ENCODE measurements at places on chromosomes 12 and 14.

GRCh38 chr14:29536886-29537511 lies 390.6 kb downstream of the PRKD1 start:
- no peak for DNase-seq

DNA sequence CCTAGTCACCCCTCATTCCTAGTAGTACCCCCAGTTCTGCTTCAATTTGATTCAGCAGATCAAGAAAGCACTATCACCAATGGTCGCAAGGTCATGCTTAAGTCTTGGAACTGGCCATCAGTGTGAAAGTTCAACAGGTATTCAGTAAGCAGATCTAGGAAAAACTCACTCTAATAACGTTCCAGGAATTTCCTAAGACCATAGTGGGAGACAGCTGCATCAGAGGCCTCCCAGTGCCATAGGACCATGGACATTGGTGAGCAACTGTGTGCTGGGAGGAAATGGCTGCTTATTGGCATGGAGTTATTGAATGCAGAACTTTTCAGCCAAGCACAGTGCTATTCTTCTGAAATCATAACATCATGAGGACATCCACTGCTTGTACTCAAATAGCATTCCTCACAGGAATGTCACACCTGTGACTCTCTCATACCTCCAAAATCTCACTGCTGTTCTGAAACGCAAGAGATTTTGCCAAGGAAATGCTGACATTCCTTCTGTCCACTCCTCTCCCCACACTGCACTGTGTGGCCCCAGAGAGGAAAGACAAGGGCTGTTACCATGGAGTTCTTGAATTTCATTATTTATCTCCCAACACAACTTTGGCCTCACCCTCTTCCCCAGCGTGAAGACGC lies 30.9 kb upstream of the MDM2 start:
- DNase-seq: no peak

DNA sequence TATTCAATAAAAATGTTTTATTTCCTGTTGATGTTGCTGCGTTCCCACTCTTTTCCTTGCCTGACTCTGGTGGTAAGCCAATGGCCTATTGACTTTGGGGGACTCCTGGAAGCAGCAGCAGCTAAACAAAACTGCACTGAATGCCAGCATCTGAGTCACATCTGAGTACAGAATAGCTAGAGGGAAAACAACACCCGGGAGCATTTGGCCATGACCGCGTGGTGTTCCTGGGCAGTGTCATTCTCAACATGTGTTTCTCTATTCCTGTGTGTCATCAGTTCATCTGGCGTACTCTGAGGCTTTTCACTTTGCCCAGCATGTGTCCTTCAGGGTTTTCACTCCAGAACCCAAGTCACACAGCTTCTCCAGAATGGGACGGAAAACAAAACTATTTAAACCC lies 238.8 kb downstream of the PAWR start:
- DNase-seq: no peak

DNA sequence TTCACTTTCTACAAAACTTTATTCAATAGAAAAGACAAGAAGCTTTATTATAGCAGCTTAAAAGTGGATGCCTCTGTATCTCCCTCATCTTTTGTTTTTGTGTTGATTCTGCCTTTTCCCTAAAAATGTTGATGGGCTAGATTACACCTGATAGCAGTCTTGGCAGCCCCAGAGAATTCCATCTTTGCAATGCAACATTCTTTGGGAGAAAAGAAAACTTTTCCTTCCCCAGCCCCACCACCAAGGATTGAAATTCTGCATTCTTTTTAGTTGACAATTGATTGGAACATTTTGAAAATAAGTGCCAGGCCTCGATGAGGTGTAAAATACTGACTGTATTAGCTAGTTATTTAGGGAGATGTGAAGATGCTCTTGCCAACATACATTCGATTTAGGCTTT lies 306.8 kb upstream of the G2E3 start:
- no peak for DNase-seq

- DNase-seq: no peak
These were observed 310.2 kb downstream of the GLT1D1 start for GRCh38 chr12:129163461-129163860.

GRCh38 chr12:92244036-92244435 lies 98.4 kb upstream of the BTG1 start:
- DNase-seq: no peak

DNA sequence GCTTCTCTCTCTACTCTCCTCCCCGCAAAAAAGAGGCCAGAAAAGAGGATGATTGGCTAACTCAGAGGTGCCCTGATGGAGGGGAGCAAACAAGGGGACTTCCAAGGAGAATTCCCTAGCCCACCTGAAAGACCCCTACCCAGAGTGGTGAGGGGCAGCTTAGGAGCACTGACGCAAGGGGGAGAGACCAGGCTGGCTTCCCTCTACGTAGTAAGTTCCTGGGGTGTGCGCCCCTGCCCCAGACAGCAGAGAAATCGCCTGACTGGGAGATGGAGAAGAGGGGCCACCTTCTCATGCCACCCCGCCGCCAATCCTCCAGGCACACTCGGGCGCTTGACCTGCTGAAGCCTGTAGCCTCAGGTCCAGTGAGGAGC lies 2.1 kb upstream of the DIO3 start:
- no peak for DNase-seq

DNA sequence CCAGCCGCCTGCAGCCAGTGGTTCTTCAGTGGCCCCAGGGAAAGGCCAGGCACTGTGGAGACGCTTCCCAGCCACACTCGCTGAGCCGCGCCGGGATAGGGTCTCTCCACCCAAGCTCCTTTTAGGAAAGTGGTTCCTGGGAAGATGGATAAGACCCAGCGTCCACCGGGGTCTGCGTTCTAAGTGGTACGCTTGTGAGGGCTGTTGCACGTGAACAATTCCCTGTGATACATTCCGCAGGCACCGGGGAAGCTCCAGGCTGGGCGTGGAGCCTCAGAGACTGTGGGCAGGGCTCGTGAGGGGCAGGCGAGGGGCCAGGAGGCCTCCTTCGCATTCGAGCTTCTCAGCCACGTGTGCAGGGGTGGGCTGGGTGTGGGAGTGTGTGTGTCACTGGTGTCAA lies 48.4 kb downstream of the GALNT9 start:
- DNase-seq: no peak

GRCh38 chr12:52870361-52871290 lies 21.8 kb upstream of the KRT78 start:
- no peak for DNase-seq

DNA sequence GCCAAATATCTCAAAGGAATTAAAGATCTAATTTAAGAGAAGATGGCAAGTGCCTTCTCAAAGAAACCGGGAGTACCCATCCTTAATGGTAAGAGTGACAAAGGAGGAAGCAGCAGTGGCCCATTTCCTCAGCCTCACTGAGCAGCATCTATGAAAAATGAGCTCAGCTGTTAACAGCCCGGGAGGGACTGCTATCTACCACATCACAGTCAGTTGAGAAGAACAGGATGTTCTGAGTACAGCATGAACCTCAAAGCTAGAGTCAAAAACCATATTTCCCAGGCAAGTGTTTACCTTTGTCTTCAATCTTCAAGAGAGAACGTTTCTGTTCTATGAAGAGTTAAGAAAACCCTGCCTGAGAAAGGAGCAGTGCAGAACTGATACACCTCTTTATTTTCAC lies 115.0 kb downstream of the BTG1 start:
- DNase-seq: no peak

GRCh38 chr12:56257491-56258067 lies 605 bp downstream of the ANKRD52 start:
- DNase-seq: no peak

DNA sequence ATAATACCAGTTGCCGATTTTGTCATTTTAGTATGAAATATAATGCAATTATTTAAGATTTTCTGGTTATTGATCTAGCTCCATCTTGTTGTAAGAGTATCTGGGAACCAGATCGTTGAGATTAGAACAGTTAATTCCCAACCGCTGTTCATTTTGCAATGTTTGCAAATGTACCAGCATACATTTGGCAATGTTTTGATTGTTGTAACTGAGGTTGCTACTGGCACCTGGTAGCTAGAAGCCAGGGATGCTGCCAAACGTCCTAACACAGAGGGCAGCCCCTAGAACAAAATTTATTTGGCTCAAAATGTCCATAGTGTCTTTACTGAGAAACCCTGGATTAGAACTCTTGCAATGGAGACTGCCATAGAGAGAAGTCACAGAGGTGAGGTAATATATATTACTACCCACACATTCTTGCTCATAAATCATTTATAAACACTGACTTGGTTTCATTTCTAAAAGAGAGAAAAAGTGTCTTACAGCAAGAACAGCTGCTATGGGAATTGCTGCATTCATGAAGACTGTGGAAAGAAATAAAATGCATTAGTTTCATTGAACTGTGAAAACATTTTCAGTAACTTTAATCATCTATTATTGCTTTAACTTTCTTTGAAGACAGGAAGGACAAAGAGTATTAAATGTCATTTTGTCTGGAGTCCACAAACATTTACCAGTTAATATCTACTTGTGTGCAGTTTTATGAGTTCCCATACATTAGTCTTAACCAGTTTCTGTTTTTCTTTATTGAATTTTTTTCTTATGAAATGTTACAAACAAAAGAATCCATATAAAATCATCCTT lies 46.2 kb downstream of the ABCC9 start:
- DNase-seq: no peak

- DNase-seq: peak; percentile 54
These were observed 452.1 kb upstream of the GARIN6 start for GRCh38 chr12:99195474-99195873.

- no peak for DNase-seq
These were observed 15.9 kb downstream of the ATP6V1D start for GRCh38 chr14:67343601-67344230.

DNA sequence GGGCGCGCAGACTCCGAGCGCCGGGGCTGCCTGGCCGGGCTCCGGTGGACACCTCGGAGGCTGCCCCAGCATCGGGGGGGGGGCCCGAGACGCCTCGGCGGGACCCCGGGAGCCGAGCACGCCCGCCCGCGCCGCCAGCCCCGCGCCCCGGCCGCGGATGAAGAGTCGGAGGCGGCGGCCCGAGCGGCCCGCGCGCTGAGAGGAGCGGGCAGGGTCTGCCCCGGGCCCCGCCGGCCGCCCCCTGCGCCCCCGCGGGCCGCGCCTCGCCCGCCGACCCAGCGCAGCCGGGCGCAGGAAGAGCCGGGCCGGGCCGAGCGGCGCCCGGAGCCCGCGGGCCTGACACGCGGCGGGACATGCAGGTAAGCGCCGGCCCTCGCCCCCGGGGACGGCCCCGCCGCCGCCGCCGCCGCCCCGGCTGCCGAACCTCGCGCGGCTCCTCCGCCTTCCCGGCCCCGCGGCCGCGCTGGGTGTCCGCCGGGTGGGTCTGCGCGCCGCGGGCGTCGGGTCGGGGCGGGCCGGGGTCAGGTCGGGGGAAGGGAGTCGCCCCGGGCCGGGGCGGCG lies 63.7 kb downstream of the FBXL14 start:
- DNase-seq: no peak

- no peak for DNase-seq
These were observed 18.2 kb upstream of the ITPR2 start for GRCh38 chr12:26851031-26851809.

- no peak for DNase-seq
These were observed 97.3 kb downstream of the KIF26A start for GRCh38 chr14:104235686-104236085.

GRCh38 chr12:41532072-41532471 lies 344.0 kb downstream of the PDZRN4 start:
- DNase-seq: no peak

DNA sequence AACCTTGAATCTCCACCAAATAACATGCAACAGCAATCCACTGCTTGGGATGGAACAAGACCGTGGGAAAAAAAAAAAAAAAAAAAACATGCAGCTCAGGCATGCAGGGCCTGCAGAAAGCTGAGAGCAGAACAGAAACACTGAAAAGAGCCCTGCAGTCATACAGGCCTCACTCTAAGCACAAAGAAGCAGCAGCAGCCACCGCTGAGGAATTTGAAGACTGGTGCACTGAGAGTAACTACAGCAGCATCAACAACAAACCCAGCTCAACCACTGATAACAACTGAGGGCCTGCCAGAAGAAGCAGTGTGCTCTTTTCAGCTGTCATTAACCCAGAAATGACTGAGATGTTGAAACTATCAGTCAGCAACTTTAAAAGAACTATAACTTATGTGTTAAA lies 354.7 kb upstream of the TMTC1 start:
- no peak for DNase-seq

GRCh38 chr12:52636189-52636588 lies 15.8 kb downstream of the KRT2 start:
- no peak for DNase-seq

- no peak for DNase-seq
These were observed 29.0 kb upstream of the AMN start for GRCh38 chr14:102893452-102893851.

DNA sequence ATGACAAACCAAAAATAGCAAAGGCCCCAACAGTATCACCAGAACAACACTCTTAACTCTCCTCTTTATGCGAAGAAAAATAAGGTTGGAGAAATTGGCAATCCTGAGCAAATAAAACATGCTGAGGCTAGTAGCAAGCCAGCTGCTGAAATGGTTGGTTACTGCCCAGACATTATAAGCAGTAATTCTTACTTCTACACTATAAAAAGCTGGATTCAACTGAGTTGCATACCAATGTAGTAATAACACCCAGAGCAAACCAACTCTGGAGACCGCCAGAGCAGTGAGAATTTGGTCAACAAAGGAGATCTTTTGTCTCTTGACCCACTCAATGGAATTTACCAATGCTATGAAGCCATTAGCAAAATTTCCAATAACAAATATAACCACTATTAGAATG lies 628 bp downstream of the TAS2R30 start:
- DNase-seq: no peak

DNA sequence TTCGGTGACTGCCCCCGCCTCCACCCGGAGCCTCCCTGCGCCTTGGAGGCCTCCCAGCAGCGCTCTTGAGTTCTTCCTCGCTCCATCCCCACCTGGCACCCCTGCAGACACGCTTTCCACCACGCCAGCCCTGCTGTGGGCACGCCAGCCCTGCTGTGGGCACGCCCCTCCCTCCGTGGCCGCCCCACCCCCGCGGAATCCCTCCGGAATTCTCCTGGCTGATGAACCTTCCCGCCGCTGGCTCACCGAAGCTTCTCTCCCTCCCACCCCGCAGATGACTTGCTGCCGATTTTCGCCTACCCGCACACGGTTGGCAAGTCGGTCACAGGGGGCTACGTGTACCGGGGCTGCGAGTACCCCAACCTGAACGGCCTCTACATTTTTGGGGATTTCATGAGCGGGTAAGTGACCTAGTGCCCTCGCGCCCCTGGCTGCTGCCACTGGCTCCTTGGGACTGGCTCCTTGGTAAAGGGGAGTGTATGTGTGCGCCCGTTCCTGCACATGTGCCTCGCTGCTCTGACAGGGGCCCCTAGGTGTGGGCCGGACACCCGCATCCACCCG lies 15.2 kb downstream of the HHIPL1 start:
- no peak for DNase-seq

Measured in iPS DF 19.7 (cell line).